ENCODE measurements at places on chromosomes 13 and 19.
A peak's percentile ranks its signal among the peaks of the same experiment; 100 is the strongest.

- no peak for DNase-seq
These were observed 145.1 kb upstream of the ZNF536 start for GRCh38 chr19:30227012-30227621.

- no peak for DNase-seq
These were observed 2448.7 kb upstream of the PCDH20 start for GRCh38 chr13:63864171-63864902.

DNA sequence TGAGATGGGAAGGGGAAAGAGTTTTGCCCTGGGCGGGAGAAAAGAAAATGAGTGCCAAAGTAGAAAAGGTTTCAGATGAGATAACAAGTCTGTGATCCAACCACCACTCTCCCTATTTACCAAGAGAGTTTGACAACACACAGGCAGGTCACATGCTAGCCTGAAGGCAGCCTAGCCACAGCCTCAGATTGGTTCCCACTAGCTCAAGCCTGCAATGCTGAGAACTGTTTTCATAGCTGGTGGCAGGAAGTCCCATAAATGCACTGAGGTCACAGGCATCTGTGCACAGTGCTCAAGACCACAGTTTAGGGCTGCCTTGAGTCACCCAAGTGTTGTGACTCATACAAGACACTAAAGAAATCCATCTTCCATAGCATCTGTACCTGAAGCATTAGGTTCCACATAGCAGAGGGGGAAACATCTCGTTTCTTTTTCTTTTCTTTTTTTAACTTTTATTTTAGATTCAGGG lies 18.5 kb upstream of the POP4 start:
- DNase-seq: no peak

DNA sequence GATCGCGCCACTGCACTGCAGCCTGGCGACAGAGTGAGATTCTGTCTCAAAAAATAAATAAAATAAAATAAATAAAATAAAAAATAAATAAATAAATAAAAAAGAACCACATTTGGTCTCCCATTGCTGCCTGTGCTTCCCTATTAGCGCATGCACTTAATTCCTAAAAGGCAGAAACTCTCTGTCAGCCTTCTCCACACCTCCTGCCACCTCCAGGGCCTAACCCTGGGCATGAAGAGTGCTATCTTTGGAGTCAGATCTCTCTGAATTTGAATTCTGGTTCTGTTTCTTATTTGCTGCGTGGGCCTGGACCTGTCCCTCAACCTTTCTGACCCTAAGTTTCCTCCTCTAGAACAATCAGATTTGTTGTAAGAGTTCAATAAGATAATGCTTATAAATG lies 11.3 kb downstream of the NCAN start:
- DNase-seq: no peak

DNA sequence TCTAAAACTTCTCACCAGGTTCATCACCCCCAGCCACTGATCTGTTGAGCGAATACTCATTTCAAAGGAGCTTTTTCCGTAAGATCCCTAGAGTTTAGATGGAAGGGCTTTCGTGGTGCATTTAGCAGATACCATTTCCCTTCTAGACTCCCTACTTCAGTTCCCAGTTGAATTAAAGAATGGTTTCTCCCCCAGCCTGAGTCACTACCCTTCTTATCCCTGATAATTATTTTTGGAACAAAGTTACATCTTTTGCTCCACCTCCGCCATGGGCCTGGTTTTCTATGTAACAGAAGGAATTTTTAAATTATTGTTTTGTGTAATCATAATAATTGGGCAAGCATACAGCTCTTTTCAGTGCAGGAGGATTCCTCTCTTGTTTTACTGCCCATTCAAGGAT lies 22.0 kb downstream of the USPL1 start:
- DNase-seq: no peak

DNA sequence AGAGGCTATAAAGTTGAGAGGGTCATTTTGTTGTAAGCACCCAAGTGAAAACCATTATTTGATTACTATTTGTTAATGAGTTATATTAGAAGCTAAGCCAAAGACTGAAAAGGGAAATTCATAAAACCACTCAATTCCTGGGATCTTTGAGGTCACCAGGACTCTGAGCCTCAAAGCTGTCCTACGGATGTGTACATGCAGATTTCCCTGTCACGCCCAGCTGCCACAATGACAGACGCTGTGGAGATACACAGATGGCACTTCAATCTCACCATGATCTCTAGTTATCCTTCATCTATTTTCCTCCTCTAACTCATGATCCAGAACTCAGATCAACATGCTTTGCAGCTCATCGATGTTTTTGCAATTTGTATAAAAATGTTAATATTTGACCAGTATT lies 403.5 kb upstream of the MIR17HG start:
- peak; percentile 11 for DNase-seq

DNA sequence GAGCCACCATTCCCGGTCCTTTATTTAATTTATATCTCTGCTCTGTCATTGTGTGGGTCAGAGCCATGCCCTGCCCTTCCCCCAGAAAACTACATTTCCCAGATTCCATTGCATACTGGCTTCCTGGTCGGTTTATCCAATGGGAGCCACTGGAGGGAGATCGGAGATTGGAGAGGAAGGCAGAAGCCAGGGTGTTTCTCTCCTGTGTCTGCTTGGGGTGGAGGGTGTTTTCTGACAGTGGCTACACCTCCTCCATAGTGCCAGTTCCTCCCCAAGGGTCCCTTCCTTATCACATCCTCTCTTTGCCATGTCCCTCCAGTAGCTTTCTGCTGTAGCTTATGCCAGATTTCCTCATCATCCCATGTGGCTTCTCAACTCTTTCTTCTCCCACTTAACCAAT lies 19.0 kb downstream of the OLFM2 start:
- DNase-seq: no peak

DNA sequence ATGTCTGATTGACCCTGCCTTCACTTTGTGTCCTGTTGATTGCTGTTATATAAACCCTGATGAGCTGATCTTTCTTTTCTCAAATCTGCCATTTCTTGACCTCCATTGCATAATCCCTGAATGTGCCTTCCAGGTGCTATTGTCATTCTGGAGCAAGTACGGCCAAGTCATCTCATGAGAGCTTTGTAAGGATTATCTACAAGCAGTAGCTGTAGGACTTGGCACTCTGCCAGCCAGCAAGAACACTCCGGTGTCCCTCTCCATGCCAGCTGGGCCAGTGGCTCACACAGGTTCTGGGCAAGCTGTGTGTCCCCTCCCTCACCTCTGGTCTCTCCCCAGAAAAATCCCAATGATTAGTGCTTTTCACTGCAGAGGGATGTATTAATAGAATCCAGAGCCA lies 348.1 kb downstream of the FOXO1 start:
- DNase-seq: no peak

DNA sequence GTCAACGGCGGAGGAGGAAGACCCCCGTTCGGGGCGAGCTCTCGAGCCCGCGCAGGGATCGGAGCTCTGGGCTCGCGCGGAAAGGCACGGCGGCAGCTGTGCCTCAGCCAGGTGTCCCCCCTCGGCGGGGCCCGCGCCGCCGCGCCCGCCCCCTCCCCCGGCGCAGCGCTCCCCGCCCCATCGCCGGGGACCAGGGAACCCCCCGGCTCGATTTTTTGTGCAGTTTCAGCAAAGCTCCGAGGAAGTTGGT lies 110.0 kb downstream of the KCNRG start:
- DNase-seq: no peak

DNA sequence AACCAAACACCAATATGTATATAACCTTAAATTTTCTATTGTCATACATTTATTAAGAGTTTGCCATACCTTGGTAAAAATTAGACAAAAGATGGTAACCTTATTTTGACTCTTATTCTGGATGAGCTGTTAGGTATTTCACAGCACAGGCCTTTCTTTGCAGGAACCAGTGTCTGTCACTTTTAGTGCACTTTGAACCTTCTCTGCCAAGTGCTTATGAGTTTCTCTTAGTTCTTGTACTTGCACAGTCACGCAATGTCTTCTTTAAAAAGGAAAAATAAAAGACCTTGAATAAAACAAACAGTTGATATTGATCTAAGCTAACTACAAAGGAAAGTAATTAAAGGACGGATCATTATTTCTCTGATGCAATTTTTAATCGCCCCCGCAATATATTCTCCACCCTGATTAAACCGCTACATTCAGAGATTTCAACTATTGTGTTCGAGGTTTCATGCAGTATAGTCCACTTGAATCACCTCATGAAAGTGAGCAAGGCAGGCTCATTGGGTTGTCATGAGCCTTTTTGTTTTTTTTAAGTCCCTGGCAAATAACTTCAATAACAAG lies 534.5 kb downstream of the KLF5 start:
- no peak for DNase-seq

GRCh38 chr19:24048261-24048660 lies 38.7 kb upstream of the ZNF254 start:
- DNase-seq: no peak

DNA sequence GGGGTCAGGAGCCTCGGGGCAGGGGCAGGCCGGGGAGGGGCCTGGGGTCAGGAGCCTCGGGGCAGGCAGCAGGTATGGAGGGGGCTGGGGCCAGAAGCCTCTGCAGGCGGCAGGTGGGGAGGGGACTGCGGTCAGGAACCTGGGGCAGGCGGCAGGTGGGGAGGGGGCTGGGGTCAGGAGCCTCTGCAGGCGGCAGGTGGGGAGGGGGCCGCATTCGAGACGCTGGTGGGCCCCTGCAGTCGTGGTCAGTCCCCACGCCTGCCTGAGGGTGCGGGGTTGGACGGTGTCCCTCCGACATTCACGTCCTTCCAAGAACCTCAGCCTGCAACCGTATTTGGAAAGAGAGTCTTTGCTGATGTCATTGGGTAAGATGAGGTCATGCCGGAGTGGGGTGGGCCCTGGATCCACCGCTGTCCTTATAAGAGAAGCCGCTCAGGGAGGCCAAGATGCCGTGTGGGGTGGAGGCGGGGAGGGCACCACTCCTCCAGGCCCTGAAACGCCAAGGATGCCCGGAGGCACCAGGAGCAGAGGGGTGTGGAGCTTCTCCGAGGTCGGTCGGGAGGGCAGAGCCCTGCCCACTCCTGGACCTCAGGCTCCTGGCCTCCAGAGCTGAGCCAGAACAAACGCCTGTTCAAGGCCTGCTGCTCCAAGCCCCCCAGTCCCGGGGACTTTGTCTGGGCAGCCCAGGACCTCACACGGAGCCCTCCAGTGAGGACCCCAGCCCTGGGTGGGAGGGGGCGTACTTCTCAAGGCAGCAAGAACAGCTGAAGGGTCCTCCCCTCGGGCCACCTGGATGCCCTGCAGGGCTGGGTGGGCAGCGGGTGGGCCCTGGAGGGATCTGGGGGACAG lies 30.1 kb downstream of the PIP5K1C start:
- no peak for DNase-seq

- no peak for DNase-seq
These were observed 9.5 kb downstream of the ARRDC2 start for GRCh38 chr19:18017275-18018083.

- DNase-seq: no peak
These were observed 11.7 kb downstream of the PLIN4 start for GRCh38 chr19:4506449-4507149.

DNA sequence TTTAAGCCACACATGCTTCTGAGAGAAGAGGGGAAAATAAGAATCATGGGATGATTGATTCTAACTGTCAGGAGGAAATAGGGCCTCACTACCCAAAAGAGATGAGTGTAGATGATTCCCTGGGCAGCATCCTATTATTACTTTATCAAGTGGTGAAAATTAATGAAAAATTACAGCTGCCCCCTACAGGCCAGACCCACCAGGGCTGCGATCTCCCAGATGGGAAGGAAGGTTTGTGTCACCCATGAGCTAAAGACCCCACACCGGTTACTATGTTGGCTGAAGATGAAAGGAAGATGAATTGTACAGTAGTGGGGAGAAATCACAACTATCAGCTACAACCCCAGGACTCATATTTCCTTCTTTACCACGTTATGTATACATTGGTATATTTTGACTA lies 49.5 kb downstream of the RFC3 start:
- no peak for DNase-seq

DNA sequence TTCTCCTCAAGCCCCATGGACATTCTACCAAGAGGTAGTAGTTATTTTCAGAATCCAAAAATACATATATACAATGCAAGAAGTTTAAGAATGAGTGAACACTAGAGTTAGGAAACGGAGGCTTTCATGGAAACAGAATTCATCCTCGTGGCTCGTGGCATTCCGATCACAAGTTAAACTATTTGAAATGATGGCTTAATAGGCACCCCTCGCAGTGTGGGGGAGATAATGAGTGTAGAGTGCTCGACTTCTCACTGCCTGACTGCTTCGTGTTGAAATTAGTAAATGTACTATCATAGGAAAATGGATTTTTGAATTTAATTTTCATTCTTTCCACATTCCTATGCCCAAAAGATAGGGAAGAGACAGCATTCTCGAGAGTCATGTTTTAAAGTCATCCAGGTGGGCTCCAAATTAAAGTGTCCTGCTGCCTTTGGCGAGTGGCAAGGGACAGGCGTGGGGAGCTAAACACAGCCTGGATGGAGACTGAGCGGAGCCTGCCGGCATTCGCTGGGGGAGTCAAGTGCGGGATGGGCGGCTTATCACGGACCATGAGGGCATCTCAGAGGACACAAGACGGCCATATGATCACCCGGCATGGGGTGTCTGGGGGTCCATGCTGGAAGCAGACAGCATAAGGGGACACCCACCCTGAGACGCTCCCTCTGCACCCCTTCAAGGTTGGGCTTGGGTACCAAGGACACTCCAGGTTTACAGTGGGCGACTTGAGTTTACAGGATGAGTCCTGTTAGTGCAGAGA lies 165.2 kb downstream of the TEX29 start:
- no peak for DNase-seq

GRCh38 chr19:28847468-28847867 lies 365.5 kb downstream of the UQCRFS1 start:
- DNase-seq: no peak

DNA sequence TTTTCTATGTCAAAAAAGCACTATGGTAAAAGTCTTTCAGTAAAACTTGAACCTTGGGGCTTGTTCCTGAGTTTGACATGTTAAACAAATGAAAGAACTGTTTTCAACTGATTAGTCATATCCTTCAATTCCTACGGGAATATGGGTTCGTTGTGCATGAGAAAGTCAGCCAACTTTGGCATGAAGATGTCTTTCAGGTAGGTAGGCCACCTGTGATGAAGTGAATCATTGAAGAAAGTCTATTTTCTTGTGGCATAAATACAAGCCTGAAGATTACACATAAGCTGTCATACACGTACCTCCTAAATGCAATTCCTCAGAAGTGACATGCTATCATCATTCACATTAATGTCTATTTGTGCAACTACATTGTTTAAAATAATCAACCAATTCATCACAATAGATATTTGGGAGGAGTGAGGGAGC lies 513.0 kb downstream of the IRS2 start:
- DNase-seq: no peak

DNA sequence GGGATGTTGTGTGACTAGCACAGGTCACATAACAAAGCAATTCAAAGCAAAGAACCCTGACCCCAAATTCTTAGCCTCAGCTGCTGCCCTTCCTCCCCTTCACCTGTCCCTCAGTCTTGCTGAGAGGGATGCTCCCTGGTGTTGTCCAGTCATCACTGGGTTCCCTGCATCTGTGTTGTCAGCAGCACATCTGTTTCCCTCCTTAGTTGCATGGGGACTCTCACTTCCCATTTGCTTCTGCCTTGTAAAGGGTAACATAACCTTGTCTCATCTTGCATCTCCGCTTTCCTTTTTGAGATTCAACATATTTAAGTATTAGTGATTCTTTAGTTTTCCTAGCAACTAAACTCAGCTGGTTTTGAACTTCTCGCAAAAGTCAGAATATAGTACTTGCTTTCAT lies 54.0 kb downstream of the SPATA13 start:
- DNase-seq: no peak

Data from NCI-H510A treated with DMSO at 0.1 percent for 48 hours (cell line).